ENCODE measurements at places on chromosomes 3 and 15. TPM values are rescaled to one million over a fixed set of nuclear protein-coding genes. Genes with fewer than 3 reads are reported as not detected.

Gene SYNPR
- total RNA-seq: not detected

Gene PPARG
- total RNA-seq: 2.6 TPM

Gene AADACL2
- not detected for total RNA-seq

Gene CTXN2
- total RNA-seq: not detected

Gene RHOV
- 0.43 TPM for total RNA-seq

Gene CHST2
- 36.9 TPM for total RNA-seq

Gene UTS2B
- 0.16 TPM for total RNA-seq

Gene C3orf62
- total RNA-seq: 1.7 TPM

Gene OR5K2
- not detected for total RNA-seq

Gene SCG3
- not detected for total RNA-seq

Gene CDHR4
- total RNA-seq: not detected

Gene UCN2
- total RNA-seq: 20.4 TPM

Gene ATP8B4
- total RNA-seq: 0.60 TPM

Gene TM4SF1
- 543 TPM for total RNA-seq

Gene ARHGEF26
- total RNA-seq: 6.2 TPM

Gene ZNF501
- not detected for total RNA-seq

Gene EBLN2
- 1.6 TPM for total RNA-seq

Gene OXTR
- 1.5 TPM for total RNA-seq

Gene CSPG4
- total RNA-seq: 16.9 TPM

Gene A4GNT
- total RNA-seq: not detected

Gene AMOTL2
- 197 TPM for total RNA-seq

Gene FSD2
- not detected for total RNA-seq

Gene ABHD6
- total RNA-seq: 11.4 TPM

Gene SCAANT1
- total RNA-seq: not detected

Gene TMEM158
- 248 TPM for total RNA-seq

Gene ZNF660
- total RNA-seq: 0.60 TPM

Gene TMEM45A
- total RNA-seq: 0.87 TPM

Gene STRC
- total RNA-seq: not detected

Gene CD200
- not detected for total RNA-seq

Gene SCN11A
- total RNA-seq: not detected

Gene CYP8B1
- not detected for total RNA-seq

Gene PLA2G4E
- 0.07 TPM for total RNA-seq

Gene CPA3
- total RNA-seq: not detected

Gene PLOD2
- total RNA-seq: 74.7 TPM

Gene LMOD3
- not detected for total RNA-seq

Gene GANC
- 15.3 TPM for total RNA-seq

Gene TMEM40
- not detected for total RNA-seq

Measured in HT1080 (cell line).